ENCODE measurements at places on chromosomes 16 and 17.

GRCh38 chr17:17549732-17550366 is 41.7 kb downstream of the PEMT start:
- DNase-seq: no peak

DNA sequence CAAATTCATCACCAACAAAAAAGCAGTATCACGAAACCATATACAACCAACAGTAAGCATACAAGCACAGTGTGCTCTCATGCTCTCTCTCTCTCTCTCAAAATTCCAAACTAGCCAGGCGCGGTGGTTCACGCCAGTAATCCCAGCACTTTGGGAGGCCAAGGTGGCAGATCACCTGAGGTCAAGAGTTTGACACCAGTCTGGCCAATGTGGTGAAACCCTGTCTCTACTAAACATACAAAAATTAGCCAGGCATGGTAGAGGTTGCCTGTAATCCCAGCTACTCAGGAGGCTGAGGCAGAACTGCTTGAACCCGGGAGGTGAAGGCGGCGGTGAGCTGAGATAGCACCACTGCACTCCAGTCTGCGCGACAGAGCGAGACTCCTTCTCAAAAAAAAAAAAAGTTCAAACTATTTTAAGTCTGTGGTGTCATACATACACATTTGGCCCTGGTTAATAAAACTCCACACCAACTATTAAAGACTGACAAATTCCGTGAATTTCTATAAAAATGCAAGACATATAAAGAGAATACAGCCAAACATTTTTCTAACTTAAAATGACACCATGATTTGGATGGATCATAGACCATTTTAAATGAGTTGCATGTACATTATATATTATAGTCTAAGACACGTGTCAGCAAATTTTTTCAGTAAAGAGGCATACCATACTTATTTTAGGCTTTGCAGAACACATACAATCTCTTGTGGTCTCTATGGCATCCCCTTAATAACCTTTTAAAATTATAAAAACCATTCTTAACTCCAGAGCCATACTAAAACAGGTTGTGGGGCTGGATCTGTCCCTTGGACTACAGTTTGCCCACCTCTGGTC is 30.9 kb downstream of the GLG1 start:
- no peak for DNase-seq

DNA sequence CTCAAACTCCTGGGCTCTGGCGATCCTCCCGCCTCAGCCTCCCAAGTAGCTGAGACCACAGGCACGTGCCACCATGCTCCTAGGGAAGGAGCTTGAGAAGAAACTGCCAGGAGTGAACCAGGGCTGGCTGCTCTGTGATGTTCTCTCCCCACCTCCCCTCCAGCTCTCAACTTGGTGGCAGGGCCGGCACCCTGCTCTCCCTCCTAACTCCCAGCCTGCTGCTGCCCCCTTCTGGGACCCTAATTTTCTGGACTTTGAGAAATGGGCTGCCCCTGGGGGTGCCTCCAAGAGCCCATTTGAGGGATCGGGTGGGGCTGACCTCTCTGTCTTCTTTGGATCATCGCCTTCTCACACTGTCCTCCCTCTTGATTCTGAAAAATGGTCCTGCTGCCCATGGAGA is 14.9 kb upstream of the STAT3 start:
- DNase-seq: no peak

DNA sequence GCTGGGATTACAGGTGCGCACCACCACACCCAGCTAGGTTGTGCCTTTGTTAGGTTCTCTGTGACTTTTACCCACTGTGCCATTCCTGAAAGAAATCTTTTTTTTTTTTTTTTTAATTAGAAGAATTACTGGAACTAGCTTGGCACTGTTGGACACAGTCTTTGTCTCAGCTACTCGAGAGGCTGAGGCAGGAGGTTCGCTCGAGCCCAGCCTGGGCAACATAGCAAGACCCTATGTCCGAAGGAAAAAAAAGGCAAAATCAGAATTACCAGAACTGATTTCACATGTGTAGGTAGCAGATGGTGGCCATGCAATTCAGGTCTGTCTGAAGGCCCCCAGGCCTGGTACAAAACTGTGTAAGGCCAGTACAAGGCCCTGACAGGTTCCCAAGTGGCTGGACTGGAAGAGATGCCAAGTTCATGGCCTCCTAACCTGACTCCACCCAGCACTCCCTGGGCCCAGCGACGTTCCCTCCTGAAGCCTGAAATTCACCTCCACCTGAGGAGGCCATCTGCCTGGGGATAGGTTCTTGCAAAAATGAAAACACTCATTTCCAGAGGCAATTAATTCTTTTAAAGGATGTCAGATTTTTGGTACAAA is 23.0 kb downstream of the CARHSP1 start:
- no peak for DNase-seq

- DNase-seq: no peak
Observed at GRCh38 chr17:6480303-6480675, 36.0 kb downstream of the PIMREG start.

DNA sequence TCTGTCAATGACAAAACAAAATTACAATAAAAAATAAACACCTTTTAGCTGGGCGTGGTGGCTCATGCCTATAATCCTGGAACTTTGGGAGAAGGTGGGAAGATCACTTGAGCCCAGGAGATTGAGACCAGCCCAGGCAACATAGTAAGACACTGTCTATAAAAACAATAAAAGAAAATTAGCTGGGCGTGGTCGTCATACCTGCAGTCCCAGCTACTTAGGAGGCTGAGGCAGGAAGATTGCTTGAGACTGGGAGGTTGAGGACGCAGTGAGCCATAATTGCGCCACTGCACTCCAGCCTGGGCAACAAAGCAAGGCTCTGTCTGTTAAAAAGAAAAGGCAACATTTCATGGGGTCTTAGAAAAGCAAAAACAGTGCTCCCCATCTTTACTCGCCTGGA is 32.7 kb downstream of the EMP2 start:
- no peak for DNase-seq

GRCh38 chr17:61206922-61207321 is 192.7 kb upstream of the TBX2 start:
- DNase-seq: no peak

DNA sequence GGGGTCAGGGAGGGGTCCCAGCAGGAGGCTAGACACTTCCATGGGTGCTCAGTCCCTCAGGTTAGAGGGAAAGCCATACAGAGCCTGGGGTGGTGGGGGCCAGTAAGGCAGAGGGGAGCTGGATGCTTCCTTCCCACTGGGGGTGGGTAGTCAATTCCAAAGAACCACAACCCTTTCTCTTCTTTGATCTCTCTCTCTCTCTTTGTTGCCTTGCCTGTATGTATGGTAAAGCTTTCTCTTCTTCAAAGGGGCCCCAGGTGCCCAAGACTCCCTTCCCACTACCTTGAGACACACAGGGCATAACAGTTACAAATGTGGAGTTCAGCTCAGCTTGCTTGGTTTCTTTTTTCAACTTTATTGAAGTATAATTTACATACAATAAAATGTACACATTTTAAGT is 30.5 kb upstream of the C1QL1 start:
- no peak for DNase-seq

DNA sequence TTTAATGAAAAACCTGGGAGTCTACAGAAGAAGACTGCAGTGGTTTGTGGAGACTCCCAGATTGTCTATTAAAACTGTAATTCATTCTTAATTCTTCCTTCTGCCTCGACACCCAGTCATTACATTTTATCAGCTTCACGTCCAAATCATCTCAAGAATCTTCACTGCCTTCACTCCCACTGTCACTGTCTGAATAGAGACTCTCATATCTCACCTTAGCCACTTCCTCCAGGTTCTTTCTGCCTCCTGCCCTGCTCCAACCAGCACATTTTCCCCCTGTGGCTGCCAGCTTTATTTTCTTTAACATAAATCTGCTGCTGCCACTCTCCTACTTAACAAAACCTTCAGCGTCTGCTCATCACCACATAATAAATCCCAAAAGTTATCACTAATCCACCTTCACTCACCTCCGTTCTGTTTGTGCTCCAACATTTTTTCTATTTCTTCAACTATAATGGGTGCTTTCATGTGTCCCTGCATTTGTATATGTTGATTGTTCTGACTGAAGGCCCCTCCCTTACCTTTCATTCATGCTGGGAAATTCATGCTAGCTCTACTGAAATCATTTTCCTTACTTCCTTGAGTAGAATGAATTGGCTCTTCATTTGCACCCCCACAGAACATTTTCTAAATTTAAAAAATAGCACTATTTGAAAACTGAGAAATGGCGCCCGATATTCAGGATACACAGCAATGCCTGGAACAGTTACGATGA is 38.9 kb downstream of the KCNJ2 start:
- DNase-seq: no peak

DNA sequence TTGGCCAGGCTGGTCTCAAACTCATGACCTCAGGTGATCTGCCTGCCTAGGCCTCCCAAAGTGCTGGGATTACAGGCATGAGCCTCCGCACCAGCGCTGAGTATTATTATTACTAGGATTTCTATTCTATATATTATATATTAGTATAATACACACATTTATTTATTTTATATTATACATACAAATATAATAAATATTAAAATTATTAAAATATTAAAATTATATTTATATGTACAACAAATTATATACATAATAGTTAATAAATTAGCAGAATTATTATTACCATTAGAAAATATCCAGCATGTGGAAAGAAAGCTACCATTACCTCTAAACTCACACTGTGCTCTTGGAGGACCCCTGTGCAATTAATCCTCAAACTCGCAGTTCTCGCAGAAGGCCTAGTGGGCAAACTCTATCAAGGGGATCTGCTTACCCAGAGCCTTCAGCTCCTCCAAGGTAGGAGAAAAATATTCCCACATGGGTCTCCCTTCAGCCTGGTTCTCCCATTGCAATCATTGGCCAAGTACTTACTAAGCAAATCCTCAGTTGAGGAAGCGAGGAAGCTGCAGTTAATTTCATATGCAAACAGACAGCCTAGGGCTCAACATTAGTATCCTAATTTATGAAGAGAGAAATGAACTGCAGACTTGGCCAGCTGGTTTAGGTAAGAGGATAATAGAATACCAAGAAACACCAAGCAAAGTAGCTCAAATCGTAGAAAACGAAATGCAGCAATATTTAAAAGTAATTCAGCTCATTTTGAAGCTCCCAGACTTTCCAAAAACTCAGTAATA is 241.4 kb upstream of the IRX5 start:
- no peak for DNase-seq

DNA sequence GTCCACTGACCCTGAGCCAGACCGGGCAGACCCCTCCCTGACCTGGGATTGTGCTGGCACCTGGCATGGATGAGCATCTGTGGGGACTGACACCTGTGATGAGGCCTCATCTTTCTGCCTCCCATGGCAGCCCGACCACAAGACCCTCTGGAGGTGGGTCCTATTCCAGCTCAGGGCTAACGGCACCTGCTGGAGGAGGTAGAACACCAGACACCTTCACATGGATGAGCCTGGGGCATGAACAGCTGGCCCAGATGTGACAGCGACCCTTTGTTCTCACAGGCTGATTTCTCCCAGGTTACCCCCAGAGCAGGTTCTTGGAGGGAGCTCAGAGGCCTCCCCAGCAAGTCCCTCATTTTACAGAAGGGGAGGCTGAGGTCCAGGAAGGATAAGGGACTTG is 46.4 kb upstream of the PIK3R6 start:
- DNase-seq: no peak

GRCh38 chr16:89248196-89248982 is 30.9 kb downstream of the ZNF778 start:
- DNase-seq: no peak

DNA sequence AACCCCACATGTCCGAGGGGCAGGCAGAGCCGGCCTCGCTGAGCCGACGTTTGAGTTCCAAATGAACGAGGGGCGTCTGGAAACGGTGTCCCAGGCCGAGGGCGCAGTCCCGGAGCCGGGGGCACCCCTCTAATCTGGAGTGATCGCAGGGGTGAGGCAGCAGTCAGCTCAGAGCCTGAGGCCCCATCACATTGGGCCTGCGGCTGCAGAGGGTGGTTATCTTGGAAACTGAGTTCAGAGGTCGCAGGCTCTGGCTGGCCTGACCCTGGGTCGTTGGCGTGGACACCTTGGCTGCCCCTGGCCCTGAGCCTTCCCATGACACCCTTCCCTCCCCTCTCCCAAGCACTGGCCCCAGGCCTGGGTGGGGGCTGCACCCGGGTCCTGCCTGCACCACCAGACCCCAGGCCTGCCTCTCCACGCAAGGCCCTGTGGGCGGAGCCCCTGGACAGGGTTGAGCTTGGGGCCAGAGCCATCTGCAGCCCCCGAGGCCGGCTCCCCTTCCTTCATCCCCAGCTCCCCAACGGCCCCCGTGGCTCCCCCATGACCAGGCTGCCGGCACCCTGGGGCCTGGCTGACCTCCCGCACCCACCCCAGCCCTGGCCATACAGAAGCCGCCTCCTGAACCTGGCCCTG is 45.6 kb downstream of the ZFPM1 start:
- DNase-seq: no peak

DNA sequence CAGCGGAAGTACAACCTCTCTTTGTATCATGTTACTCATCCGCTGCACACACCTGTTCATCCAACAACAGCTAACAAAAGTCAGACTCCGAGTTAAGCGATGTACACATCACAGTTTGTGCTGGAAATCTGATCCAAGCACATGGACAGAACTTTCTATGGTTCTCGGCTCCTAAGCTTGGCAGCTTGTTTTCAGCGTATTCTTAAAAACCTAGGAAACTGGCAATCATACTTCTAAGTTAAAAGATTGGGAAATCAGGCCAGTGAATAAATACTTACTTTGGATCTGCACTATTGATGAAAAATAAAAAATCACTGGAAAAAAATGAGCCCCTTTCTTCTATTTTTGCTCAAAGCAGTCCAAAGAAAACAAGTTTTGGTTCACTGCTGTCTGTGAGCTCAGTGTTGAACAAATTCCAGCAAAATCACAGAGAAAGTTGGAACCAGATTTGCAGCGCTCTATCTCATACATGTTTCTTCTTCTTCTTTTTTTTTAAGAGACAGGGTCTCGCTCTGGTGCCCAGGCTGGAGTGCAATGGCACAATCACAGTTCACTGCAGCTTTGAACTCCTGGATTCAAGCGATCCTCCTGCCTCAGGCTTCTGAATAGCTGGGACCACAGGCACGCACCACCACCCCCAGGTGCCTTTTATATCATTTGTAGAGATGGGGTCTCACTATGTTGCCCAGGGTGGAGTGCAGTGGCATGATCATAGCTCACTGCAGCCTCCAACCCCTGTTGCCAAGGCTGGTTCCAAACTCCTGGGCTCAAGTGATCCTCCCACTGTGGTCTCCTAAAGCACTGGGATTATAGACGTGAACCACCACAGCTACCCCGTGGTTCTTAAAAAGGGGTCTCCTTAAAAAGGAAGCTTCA is 71.6 kb upstream of the CREBBP start:
- DNase-seq: no peak

- no peak for DNase-seq
Observed at GRCh38 chr16:2088759-2089358, 41.1 kb downstream of the TSC2 start.

DNA sequence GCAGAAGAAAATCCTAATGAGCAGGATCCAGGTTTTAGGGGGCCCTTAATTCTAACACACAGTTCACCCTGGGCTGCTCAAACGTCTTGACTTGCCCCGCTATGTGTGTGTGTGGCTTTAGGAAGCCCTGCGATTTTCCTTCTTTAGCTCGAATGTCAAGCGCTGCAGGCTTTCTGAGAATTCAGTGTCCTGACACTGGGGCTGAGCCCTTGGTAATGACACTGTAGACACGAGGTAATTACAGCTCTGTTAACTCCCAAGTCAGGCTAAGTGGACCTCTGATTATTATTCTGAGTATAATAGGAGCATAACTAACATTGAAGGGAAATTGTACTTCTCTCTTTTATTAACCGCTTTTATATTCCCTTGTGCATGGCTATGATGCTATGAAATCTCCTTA is 202.1 kb downstream of the RBFOX1 start:
- no peak for DNase-seq
